ENCODE measurements at places on chromosomes 1 and 21.

GRCh38 chr1:107788206-107789202, 176.5 kb downstream of the VAV3 start:
- peak; percentile 61 for DNase-seq

DNA sequence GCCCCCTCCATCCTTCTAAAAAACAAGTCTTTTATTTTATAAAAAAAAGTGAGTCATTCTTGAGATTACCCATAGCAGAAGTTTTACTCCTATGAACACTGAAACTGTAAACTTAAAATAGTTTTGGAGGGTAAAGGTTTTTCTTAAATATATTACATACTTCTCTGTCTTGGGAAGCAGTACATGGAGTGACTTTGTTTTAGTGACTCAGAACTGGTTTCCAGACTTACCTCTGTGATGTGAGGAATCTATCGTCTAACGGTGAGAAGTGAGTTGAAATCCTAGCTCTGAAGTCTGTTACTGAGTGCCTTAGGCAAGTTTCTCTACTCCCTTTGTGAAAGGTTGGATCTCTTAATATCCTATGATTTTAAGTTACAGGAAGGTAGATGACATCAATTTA, 176.3 kb upstream of the POU3F1 start:
- DNase-seq: no peak

GRCh38 chr1:213564215-213564659, 423.5 kb upstream of the PROX1 start:
- peak; percentile 6 for DNase-seq

DNA sequence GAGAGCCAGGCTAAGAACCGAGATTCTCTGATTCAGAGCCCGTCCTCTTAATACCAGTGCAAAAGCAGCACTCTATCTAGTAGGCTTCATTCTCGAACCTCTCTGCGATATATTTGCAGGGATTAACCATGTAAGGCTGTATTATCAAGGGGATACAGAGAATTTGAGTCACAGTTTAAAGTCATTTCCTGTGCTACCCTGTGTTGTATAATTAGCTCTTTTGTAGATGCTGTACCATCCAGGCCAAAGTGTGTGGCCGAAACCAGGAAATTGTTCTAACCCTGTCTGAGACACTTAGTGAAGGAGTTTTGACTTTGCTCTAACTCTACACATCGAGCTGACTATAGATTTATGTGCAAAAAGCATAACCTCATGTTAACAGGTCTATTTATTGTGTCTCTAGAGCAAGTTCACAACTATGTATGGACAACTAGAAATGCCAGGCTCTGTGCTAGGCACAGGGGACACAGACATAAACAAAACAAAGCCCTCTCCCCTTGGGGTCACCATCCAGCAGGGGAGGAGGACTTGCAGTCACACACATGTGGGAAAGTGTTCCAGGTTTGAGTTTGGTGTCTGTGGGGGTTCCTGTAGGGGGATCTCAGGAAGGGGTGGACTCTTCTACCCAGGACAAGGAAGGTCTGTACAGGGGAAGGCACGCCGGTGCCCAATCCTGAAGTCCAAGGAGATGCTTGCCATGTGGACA, 182.2 kb downstream of the DHRS3 start:
- peak; percentile 31 for DNase-seq

DNA sequence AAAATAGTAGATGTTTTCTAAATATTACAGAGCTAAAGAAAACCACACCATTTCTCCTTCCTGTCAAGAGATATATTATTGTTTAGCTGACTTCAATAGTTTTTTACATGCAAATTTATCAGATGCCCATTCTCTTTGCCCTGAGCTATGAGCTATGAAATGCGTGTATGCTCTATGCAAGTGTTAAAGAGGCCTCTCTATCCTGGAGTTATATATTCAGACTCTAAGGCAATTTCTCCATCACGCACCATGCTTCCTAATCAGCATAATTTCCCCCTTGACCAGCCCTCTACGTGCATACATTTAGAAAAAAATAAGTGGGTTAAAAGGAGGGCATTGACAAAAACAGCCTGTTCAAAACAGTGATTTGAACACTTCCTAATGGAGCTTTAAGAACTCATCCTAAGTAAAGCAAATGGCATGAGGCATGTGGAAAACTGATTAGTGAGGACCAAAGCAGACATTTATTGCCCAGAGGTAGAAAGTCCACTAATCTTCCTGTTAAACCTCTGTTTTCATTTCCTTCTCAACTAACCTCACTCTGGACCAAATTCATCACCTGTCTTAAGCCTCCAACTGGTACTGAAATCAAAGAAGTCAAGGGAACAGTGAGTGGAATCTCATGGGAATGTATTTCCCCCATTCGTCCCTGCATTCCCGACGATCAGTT, 565.8 kb upstream of the PKN2 start:
- no peak for DNase-seq

DNA sequence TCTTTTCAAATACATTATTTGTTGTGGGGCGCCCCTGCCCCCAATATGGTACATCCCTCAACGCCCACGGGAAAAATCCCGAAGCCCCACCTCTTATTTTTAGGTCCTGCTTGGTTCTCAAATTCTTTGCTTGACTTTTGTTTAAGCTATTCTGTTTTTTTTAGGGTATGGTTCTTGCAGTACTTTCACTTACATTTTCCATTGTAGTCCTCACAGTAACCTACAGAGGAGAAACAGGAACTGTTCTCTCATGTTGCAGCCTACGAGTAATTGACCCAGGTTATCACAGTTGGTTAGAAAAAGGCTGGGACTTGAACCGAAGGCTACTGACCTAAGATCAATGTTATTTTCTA, 697 bp upstream of the C21orf91 start:
- peak; percentile 79 for DNase-seq

GRCh38 chr1:232192781-232193450, 437.0 kb downstream of the SIPA1L2 start:
- DNase-seq: no peak

- no peak for DNase-seq
Observed at GRCh38 chr1:211612786-211613107, 33.8 kb upstream of the SLC30A1 start.

DNA sequence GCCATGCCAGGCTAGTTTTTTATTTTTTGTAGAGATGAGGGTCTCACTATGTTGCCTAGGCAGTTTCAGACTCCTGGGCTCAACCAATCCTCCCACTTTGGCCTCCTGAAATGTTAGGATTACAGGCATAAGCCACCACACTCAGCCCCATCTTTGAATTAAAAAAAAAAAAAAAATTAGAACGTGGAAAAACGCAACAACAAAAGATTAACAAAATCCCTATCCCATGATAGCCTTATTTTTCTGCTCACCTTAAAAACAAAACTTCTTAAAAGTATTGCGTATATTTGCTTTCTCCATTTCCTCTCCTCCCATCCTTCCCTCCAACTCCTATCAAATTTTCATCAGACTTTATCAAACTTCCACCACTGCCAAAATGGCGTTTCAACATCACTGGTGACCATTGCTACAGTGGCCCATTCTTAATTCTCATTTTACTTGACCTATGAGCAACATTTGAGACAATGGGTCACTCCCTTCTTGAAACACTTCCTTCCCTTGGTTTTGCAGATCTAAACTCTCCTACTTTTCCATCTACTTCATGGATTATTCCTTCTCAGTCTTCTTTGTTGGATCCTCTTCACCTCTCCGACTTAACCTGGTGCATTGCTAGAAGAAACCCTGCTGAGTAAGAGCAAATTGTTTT, 579 bp upstream of the ZNF684 start:
- peak; percentile 54 for DNase-seq

- DNase-seq: no peak
Observed at GRCh38 chr1:56483104-56483503, 96.3 kb downstream of the PLPP3 start.

DNA sequence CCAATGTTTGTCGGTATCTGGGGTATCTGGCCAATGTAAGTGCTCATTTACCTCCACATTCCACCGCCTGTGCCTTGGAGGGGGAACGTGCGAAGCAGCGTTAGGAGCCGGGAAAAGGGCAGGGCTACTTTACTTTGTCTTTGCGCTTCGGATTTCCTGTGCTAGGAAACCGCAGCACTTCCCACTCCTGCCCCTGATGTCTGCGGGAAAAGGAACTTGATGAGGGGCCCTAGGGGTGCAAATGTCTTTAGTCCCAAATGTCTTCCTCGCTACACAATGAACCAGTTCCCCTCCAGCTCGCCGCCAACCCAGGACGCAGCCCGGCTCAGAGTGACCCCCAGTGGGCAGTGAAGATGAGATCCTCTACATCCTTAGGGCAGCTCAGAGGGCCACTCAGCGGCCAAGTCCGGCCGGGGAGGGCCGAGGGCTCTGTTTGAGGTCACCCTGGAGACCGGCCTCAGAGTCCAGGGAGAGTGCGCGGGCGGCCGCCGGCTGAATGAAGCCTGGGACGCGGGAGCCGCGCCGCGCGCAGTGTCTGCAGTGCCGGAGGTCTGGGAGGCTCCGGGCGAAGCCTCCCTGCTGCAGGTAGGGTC, at the start of gene DYNLT5:
DYNLT5 (plus strand) TSS at position 460 of the 593 bp plus-strand sequence. CDS start 2,200 bp downstream, outside the sequence.
- DNase-seq: peak; percentile 59

- no peak for DNase-seq
Observed at GRCh38 chr1:25945761-25946160, 39.5 kb upstream of the STMN1 start.

DNA sequence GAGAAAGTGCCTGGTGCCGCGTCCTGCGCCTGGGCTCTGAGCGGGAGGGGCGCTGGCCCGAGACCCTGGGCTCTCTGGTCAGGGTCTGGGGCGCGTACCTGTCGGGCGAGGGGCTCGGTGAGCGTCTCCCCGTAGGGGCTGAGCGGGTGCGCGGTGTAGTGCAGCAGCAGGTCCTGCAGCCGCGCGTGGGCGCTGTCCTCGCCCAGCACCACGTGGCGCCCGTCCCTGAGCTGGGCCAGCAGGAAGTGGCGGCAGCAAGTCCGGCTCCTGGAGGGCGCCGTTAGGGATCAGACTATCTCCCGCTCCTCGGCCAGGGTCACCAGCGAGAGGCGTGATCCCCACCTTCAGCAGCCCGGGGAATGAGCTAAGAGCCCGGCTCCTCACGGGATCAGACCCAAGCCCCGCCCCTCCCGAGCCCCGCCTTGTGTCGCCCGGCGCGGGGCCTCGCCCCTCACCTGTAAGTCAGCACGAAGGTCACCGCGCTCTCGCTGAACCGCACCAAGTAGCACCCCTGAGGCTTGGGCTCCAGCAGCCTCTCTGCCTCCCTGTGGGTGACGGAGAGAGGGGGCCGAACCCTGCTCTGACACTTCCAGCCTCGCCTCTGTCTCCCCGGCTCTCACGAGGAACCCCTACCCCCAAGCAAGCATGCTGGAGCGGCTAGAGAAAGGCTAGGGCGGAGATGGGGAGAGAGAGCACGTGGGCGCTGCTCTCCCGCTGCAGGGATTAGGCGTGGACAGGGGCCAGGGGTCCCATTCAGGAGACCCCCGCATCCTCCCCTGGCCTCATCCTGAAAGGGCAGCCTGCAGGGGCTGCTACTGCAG, 2.7 kb downstream of the SH2D2A start:
- peak; percentile 72 for DNase-seq

DNA sequence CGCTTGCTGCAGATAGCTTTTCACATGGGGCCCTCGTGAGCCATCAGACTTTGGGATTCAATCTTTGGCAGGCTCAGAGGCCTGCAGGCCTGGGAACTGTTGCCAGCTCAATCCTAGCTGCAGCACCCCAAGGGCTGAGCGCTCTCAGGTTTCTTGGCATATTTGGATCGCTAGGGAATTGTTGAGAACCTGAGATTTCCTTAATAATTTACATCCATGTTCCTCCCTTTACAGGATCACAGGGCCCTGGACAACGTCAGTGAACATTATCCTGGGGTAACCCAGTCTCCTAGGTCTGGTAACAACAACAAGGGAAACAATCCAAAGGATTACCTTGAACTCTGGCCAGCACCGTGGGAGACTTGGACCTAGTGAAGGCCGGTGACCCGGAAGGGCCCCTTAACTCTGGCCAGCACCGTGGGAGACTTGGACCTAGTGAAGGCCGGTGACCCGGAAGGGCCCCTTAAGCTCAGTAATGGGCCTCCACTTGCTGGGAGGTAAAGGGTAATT, 49.3 kb upstream of the NEK2 start:
- DNase-seq: no peak

DNA sequence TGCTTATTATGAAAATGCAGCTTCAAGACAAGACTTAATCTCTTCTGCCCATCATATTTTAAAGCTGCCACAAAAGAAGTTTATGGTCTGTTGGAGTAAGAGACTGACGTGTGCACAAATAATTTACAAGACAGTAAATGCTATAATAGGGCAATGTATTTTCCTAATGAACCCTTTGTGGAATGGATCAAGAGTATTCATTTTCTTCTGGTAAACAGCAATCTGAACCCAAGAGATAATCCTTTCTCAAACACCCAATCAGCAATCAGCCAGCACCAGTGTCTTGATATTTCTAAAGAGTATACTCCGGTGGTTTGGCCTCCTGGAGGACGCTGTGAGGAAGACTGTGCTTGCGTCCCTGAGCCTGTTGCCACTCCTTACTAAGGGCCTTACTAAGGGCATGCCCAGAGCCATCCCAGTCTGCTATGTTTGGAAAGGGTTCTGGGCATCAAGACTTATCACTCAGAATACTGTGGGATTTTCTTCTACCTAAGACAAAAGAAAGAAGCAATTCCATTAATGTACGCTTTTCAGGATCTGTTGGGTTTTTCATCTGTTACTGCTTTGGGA, 48.8 kb upstream of the LRRC8D start:
- DNase-seq: no peak

- DNase-seq: no peak
Observed at GRCh38 chr1:162186406-162186805, 116.9 kb downstream of the NOS1AP start.

- no peak for DNase-seq
Observed at GRCh38 chr1:40926441-40926840, 53.1 kb upstream of the CTPS1 start.

DNA sequence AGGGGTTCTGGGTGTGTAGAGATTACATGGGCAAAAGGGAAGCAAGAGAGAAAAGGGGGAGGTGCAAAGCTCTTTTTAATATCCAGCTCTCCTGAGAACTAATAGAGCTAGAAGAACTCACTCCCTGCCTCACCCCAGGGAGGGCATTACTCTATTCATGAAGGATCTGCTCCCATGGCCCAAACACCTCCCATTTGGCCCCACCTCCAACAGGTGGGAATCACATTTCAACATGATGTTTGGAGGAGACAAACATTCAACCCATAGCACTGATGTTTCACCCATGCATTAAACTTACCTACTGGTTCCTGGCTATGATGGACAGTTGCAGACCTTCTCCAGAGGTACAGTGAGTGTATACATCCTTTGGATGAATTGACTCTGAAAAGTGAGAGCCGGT, 7.3 kb upstream of the JUN start:
- no peak for DNase-seq

DNA sequence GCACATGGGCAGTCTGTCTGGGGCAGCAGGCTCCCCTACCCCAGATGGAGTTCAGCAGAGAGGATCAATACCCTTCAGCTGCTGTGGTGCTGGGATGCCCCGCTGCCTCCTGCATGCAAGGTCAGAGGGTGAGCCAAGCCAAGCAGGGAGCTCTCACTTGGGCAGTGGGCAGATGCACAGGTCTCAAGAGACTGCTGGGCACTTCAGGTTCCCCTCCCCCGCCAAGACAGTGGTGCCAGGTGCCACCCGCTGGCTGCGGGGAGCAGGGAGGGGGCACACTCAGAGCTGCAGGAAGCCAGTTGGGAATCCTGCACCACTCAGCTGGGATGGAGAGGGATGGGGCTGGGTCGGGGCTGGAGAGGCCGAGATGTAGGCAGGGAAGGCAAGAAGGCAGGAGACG, 15.8 kb upstream of the EVA1B start:
- no peak for DNase-seq

- DNase-seq: no peak
Observed at GRCh38 chr1:78561856-78562255, 58.4 kb upstream of the IFI44L start.

- peak; percentile 76 for DNase-seq
Observed at GRCh38 chr1:31705080-31705866, 1.5 kb upstream of the COL16A1 start.

- DNase-seq: no peak
Observed at GRCh38 chr1:199322278-199322677, 683.4 kb downstream of the PTPRC start.
